ENCODE measurements at places on chromosomes 1 and 21. TPM values are rescaled to one million over a fixed set of nuclear protein-coding genes. Genes with fewer than 3 reads are reported as not detected.

- DNase-seq: no peak
These were observed 986.0 kb downstream of the TTLL7 start for GRCh38 chr1:83012950-83013349.

DNA sequence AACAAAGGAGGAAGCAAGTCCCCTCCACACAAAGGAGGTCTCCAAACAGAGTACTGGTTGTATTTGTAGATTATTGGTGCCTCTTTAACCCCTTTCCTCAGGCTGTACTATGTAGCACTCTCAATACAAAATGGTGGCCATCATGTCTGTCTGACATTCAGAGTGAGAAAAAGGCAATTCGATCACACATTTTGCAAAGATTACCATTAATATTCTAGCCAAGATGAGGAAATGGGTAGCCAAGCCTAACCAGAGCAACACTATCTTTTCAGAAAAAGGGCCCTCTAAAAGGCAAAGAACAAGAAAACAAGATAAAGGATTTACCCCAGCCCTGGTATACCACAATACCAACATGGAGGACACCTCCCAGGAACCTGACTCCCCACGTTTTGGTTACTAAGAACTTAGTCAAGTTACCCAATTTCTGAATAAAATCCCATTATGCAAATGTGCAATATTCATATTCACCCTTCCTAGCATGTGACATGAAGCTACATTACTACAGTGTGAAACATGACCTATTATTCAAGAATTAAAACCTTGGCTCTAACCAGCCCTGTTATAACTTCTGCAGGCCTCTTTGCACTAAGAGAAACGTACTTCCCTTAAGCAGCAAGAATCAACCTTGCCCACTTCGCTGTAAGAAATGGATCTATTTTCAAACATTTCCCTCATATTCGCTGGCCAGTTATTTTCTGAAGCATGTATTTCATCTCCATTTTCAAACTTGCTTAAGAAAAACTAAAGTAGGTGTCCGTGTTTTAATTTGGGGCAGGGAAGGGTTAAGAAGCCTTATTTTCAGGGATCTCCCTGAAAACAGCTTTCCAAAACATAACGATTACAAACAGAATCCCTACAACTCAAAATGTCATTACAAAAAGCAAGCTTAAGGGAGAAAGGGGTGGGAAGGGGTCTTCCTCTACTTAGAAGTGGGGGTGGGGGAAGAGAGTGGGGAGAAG lies 2.1 kb downstream of the KDM5B start:
- peak; percentile 33 for DNase-seq

Gene ZNF684
- total RNA-seq: 6.3 TPM

GRCh38 chr21:35311985-35312384 lies 262.9 kb upstream of the RUNX1 start:
- no peak for DNase-seq

DNA sequence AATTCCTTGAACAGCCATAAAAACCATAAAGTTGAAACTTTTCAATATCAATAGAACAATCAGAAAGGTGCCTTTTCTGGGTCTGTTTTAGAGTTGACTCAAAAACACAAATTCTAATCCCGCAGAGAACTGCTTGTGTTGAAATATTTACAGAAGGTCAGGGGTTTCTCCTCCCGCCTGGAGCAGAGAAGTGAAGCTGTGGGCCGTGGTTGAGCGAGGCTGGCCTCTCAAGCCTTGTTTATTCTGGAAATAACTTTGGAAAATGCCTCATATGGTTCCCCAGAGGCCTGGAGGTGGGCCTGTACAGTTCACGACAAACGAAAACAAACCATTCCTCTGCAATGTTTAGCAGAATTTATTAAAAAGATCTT lies 90.8 kb upstream of the ERRFI1 start:
- no peak for DNase-seq

Gene CHIT1
- total RNA-seq: 4.7 TPM

DNA sequence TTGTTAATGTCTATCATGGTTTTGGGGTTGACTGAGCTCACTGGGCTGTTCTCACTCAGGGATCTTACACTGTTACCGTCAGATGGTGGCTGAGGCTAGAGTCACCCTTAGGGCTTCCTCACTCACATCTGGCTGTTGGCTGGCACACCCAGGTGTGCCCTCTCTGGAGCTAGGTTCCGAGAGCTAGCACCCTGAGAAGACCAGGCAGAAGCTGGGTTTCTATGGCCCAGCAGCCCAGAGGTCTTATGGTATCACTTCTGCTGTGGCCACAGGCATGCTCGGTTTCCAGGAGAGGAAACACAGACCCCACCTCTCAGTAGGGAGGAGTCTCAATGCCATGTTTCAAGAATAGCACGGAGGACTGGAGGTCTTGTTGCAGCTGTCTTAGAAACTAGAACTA lies 20.7 kb upstream of the KIF1B start:
- DNase-seq: no peak

GRCh38 chr1:94532077-94532476 lies 9.5 kb downstream of the F3 start:
- DNase-seq: no peak

DNA sequence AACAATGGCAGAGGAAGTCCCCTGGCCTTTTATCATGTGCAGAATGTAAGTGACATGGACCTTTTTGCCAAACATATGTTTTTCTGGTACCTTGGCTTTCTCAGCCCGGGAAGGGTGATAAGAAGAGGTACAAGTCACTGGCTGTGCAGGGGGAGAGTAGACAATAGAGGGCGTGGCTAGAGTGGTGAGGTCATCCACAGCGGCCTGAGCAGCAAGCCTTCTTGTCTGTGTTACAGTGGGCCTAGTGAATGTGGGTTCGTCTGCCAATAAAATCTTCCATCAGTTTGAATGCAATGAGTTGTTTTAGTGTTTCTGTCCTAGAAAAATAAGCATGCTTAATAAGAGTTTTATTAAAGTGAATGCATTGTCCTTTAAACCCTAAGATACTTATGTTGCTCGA lies 59.0 kb upstream of the PGD start:
- DNase-seq: no peak

DNA sequence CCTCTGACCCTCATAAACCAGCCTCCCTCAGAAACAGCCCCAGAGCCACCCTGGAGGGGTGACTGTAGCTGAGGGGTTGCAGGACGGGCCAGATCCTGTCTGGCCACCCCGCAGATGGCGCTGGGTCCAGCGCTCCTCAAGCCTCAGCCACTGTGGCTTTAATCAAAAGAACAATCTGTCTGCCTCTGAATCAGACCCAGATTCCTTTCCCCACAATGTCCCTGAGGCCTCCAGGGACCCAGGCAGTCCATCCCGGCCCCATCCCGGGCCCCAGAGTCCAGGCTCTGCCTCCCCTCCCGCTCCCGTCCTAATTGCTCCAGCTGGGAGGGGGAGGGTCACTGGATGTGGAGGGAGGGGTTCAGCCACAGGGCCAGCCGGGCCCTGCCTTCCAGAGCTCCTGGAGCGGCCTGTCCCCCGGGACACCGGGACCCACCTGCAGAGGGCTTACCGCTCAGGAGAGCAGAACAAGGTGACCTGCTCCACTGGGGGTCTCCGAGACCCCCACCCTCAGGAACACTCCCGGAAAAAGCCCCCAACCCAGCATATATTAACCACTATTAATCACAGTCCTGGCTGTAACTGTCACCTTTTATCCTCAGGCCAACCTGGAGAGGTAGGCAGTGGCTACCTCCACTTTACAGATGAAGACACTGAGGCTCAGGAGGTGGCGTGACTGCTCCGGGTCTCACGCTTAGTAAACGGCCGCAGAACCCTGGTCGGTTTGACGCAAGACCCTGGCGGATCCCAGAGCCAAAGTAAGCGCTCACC lies 836 bp upstream of the FBLIM1 start:
- no peak for DNase-seq

- DNase-seq: no peak
These were observed 16.2 kb downstream of the MTOR start for GRCh38 chr1:11245904-11246719.

DNA sequence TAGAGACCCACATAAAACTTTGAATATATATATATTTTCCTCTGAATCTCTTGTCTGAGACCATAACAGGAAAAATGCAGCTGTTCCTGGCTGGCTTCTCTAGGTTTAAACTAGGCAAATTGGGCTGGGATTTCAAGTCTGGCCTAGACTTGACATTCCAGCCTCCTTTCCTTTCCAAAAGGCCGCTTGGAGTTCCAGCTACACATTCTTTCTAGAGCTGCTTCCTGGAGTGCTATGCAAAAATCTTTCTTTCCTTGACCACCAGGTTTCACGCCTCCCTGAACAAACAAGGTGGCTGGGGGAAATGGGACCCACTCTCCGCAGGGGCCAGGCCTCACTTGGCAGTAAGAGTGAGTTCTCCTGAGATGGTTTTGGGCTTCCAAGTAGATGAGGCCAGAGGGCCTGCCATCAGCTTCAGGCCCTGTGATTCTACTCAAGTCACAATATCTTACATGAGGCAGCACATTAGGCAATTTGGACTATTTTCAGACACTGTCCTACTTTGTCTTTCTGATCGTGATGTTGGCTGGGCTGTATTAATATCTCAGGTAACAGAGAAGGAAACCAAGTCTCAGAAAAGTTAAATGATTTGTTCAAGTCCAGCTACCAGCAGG lies 102.4 kb downstream of the FAM78B start:
- no peak for DNase-seq

GRCh38 chr1:230144010-230144614 lies 77.1 kb downstream of the GALNT2 start:
- no peak for DNase-seq

DNA sequence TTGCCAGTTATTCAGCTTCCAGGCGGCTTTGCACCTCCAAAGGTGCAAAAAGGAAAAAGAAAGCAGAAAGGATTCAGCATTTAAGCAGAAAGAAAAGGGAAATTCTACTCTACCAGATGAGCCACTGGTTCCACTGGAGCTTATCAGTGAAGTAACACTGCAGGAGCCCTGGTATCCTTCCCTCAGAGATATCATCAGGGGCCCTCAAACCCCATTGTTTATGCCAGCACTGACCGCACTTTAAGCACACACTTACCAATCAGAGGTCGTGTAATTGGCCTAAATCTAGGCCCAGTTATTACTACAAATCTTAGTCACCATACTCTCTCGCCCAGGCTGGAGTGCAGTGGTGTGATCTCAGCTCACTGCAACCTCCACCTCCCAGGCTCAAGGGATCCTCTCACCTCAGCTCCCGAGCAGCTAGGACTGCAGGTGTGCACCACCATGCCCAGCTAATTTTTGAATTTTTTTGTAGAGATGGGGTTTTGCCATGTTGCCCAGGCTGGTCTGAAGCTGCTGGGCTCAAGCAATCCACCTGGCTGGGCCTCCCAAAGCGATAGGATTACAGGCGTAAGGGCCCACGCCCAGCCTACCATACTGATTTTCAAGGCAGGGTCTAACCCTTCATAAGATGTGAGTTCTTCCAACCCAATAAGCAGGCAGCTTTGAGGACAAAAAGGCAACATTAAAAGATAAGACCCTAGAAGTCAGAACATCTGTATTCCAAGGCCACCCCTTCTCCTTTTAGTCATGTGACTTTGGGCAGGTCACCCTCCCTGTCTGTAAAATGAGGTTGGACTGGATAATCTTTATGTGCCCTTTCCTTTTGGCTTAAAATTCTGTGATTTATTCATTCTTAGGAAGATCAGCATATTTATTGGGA lies 125.3 kb downstream of the SYT2 start:
- no peak for DNase-seq

- no peak for DNase-seq
These were observed 240.3 kb upstream of the RAB4A start for GRCh38 chr1:229030630-229031029.

- no peak for DNase-seq
These were observed 92.5 kb upstream of the CAMK1G start for GRCh38 chr1:209491031-209491430.

DNA sequence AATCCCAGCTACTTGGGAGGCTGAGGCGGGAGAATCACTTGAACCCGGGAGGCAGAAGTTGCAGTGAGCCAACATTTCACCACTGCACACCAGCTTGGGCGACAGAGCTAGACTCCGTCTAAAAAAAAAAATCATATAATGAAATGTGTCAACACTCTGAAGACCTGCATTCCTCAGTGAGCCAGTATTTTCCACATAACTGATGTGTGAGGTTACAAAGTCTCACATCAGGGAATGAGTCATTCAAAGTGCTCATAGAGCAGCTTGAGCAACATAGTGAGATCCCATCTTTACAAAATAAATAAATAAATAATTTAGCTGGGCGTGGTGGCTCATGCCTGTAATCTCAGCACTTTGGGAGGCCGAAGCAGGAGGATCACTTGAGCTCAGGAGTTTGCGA lies 65.5 kb downstream of the CASZ1 start:
- peak; percentile 8 for DNase-seq

DNA sequence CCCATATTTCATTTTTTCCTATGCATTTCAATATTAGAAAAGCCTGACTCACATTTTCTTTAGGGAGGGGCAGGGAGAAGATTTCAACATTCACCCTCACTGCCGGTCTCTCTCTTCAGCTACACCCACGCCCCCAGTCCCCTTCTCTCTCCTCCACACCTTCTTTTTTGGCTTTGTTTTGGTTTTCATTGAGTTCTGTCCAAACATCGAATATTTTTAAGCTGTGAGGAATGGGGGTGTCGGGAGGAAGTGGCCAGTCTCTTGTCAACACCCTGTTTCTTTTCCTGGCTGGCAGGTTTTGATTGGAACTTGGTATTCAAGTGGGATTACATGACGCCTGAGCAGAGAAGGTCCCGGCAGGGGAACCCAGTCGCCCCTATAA lies 177.3 kb downstream of the PGBD5 start:
- no peak for DNase-seq

- no peak for DNase-seq
These were observed 83.9 kb downstream of the FASLG start for GRCh38 chr1:172742599-172743500.

DNA sequence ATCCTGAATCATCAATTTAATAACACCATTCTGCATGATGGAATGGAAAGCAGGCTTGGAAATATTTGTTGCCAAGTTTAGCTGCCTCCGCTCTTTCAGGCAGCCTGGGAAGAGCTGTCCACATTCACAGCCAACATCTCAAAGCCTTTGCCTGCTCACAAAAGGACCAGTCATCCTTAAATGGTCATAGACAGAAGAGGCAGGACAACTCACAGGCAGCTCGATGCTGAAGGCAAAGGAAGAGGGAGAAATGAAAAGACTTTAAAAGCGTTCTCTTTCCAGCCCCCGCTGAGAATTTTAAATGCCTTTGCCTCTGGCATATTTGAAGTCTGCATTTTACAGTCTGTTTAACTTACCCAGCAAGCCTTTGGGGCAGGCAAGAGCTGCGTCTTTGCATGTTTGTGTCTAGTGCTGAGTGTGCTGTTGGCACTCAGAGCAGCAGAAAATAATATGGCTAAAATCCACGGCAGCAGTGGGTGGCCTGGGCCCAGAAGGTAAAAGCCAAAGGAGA lies 68.9 kb downstream of the NMNAT2 start:
- no peak for DNase-seq

DNA sequence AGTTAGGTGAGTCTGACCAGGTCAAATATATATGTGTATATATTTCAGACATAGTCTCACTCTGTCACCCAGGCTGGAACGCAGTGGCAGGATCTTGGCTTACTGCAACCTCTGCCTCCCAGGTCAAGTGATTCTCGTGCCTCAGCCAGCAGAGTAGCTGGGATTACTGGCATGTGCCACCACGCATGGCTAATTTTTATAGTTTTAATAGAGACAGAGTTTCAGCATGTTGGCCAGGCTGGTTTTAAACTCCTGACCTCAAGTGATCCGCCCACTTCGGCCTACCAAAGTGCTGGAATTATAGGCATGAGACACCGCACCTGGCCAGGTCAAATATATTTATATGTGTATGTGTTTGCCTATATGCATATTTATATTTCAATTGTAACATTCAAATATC lies 581.5 kb upstream of the B3GALT2 start:
- no peak for DNase-seq

Gene SMCP
- not detected for total RNA-seq

Measured in activated T-cell treated with anti-CD3 and anti-CD28 coated beads, Interleukin-2, amount 50 U/mL, for 72 hours (primary cell).